NCI-H1694 (cell line): ENCODE measurements at places on chromosomes 6 and 20.

- no peak for DNase-seq
Measured at GRCh38 chr6:10837622-10837994, 731 bp downstream of the MAK start.

- DNase-seq, result no peak
Measured at GRCh38 chr6:140017470-140017869, 643.0 kb upstream of the CITED2 start.

GRCh38 chr6:154363821-154364220 is 7.2 kb upstream of the IPCEF1 start:
- no peak for DNase-seq

DNA sequence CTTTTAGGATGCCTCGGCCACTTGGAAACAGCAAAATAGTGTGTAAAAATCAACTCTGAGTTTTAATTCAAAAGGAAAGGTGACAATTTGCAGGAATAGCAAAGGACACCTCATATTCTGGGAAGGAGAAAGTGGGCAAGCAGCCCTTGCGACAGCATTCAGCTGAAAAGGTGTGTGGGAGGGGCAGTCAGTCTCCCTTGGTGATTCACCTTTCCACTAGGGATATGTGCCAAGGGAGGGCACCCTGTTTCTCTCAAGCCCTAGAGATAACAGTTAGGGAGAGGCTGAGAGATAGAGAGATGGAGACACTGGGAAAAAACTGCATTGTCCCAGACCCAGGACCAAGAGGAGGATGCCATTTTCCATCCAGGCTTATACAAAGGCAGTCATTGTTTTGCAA is 228.1 kb downstream of the EPM2A start:
- no peak for DNase-seq

- DNase-seq, result no peak
Measured at GRCh38 chr20:58880441-58880840, 27.9 kb downstream of the GNAS start.

DNA sequence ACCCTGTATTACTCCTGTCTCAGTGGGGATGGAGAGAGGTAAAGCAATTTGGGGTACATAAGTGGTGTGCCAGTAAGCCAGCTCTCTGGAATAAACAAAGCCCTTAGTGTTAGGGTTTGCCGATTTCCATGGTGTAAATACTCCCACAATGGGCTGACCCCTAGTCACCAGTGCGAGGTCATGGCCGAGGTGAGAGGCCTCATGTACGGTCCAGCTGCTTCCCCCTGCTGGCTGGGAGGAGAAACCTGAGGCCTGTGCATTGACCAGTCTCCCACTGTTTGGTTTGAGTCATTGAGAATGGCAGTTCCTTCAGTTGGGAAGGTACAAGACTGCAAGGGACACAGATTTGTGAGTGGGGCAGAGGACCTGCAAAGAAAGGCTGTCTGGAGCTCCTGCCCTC is 382.0 kb downstream of the CDH26 start:
- no peak for DNase-seq

- no peak for DNase-seq
Measured at GRCh38 chr6:91317247-91317835, 730.5 kb upstream of the MAP3K7 start.

DNA sequence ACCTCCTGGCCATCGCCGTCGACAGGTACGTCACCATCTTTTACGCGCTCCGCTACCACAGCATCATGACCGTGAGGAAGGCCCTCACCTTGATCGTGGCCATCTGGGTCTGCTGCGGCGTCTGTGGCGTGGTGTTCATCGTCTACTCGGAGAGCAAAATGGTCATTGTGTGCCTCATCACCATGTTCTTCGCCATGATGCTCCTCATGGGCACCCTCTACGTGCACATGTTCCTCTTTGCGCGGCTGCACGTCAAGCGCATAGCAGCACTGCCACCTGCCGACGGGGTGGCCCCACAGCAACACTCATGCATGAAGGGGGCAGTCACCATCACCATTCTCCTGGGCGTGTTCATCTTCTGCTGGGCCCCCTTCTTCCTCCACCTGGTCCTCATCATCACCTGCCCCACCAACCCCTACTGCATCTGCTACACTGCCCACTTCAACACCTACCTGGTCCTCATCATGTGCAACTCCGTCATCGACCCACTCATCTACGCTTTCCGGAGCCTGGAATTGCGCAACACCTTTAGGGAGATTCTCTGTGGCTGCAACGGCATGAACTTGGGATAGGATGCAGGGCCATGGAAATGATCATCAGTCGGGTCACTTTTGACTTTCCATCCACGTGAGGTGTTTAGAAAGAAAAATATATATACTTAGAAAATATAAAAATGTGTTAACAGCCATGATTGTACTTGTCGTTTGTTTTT is 868 bp downstream of the MC3R start:
- DNase-seq, result no peak

DNA sequence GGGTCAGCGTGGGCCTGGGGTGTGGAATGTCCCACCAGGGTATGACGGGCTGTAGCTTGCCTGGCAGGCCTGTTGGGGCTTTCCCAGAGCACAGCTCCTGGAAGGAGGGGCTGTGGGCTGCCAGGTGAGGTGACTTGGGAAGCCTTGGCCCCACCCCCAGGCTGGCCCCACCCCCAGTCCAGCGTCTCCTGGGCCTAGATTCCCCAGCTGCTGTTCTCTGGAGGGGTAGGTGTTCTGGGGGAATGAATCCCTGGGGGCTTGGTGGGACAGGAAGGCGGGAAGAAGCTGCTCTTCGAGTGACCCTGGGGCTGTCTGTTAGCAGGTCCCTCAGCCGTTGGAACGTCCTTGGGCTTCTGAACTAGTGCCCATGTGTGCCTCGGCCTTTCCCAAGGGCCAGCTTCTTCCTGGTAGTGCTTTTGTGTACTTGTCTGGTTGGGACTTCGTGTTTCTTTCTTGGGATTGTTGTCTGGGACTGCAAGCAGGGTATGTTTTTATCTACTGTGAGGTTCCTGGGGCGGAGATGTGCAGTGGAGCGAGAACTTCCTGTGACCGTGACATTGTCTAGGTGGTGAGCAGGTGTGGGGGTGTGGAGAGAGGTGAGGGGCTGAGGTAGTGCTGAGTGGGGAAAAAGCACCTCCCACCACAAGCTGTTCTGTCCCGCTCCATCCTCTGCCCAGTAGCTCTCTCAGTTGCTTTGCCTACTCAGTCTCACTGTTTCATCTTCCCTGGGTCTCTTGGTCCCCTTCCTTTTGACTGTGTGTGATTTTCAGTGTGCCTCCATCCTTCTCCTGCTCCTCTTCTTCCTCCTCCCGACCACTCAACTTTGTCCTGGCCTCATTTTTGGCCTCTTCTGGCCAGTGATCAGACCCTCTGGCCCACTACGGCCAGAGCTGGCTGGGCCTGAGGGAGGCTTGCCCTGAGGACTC is 1.3 kb upstream of the DDR1 start:
- DNase-seq, result no peak

GRCh38 chr6:31352683-31353383 is 4.1 kb downstream of the HLA-B start:
- DNase-seq, result no peak

GRCh38 chr20:10716855-10717254 is 43.1 kb upstream of the JAG1 start:
- DNase-seq, result no peak

- DNase-seq, result no peak
Measured at GRCh38 chr6:115986026-115986425, 74.7 kb downstream of the FRK start.

DNA sequence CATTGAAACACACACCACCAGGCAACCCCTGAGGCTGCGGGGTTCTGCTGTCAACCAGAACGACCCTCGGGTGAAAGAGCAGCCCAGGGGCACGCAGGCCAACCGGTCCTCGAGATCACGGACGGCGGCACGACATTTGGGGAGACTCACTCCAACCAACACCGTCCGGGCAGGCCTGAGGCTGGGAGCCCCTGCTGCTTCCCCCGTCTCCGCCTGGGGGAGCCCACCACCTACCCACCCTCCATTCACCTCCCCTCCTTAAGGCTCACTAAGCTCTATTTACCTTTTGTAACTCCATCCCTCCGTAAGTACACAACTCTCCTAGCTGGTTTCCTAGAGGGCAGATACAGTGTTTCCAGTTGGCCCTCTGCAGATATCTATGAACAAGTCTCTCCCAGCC is 971.3 kb upstream of the DEFB115 start:
- DNase-seq, result no peak

GRCh38 chr6:116016846-116017545 is 43.7 kb downstream of the FRK start:
- no peak for DNase-seq

GRCh38 chr6:3249821-3250220 is 8.9 kb upstream of the PSMG4 start:
- no peak for DNase-seq

- DNase-seq, result no peak
Measured at GRCh38 chr6:10721850-10722569, 860 bp upstream of the TMEM14C start.

DNA sequence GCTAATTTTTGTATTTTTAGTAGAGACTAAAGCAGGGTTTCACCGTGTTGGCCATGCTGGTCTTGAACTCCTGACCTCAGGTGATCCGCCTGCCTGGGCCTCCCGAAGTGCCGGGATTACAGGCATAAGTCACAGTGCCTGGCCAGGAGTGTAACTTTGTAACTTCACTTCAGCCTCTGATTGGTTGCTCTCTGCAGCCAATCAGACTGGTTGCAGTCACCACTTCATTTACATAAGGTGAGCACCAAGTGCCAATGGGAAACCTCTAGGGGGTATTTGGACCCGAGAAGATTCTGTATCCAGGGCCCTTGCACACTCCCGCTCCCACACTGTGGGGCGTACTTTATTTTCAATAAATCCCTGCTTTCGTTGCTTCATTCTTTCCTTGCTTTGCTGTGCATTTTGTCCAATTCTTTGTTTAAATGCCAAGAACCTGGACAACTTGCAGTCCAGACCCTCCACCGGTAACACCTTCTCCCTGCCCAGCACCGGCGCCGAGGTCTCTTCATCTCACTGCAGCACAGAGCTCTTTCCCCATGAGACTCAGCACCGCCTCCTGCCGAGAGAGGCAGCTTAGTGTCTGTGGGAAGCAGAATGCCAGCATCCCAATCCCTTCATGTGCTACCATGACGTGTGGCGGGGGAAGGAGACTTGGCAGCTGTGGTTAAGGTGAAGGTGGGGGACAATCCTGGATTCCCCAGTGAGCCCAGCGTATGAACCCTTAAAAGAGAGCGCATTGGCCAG is 14.0 kb upstream of the MRGBP start:
- DNase-seq, result no peak

DNA sequence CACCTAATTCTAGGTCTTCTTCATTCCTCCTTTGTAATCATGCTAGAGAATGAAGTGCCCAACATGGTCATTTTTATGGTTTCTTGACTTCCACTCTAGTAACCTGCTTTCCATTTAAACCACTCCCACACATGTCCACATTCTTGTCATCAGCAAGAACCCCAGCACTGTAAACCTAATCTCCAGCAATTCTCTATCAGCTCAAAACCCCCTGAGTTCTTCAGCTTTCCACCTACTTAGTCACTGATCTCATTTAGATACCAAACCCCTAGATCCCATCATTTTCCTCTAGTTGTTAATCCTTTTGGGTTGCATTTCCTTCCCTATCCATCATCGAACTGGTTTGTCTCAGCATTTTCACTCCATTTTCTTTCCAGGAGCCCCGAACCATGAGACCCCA is 49.7 kb downstream of the GOPC start:
- no peak for DNase-seq

GRCh38 chr6:104809116-104809515 is 50.6 kb downstream of the HACE1 start:
- DNase-seq, result no peak

- no peak for DNase-seq
Measured at GRCh38 chr20:32845786-32846185, 12.9 kb upstream of the EFCAB8 start.

DNA sequence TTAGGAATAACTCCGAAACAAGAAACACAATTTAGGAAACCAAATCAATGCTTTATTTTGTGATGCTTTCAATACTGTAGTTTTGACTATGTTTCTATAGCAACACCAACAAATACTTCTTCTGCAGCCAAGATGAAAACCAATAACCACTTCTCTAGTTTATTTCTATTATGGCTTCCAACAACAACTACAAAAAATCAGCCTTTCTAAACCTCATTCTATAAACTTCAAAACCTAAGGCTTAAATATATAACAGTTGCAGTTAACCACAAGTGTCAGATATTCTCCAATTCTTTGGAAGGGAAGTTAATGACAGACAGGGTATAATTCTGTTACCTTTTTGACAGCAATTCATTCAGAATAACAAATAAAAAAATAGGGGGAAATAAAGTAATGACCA is 80.9 kb downstream of the EPB41L2 start:
- DNase-seq, result no peak

- DNase-seq, result no peak
Measured at GRCh38 chr6:108350528-108350927, 55.7 kb downstream of the AFG1L start.

DNA sequence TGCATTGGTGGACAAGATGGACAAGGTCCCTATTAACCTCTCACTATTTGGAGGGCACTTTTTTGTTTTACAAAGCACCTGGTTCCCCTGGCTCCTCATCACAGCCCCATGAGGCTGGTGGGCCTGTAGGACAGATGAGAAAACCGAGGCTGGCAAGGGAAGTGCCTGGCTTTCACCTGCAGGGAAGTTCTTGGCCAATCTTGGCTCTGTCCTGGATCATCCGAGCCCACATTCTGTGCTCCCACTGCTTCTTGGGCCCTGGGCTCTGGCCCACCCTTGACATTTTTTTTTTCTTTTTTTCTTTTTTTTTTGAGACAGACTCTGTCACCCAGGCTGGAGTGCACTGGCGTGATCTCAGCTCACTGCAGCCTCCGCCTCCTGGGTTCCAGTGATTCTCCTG is 14.7 kb downstream of the SLC13A3 start:
- no peak for DNase-seq

DNA sequence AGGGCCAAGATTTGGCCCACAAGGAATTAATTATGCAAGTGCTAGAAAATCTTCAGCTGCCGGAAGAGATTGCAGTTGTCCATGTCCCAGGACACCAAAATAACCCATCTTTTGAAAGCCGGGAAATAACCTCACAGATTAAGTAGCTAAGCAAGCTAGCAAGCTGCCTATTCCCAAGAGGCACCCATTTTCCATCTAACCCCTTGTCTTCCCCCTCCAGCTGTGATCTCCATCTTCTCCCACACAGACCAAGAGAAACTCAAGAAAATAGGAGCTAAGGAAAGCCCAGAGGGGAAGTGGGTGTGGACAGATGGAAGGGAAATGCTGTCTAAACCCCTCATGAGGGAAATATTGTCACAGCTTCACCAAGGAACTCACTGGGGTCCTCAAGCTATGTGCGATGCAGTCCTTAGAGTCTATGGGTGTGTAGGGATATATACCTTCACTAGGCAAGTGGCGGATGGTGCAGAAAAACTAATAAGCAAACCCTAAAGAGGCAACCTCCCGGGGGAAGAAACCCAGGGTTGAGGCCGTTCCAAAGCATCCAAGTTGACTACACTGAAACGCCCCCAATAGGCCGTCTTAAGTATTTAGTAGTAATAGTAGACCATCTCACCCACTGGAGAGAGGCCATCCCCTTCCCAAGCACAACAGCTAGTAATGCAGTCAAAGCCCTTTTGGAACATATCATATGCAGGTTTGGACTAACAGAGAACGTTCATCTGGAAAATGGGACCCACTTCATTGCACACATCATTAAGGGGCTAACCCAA is 64.3 kb upstream of the PRSS16 start:
- DNase-seq, result no peak
